Activated gamma-delta T cell treated with Interleukin-2 at 50 U/mL for 16 hours (primary cell): ENCODE measurements at places on chromosomes 3 and 15.

- DNase-seq, result no peak
Measured at GRCh38 chr3:16290827-16291196, 25.8 kb downstream of the OXNAD1 start.

GRCh38 chr3:152266221-152266995, 2.3 kb upstream of the MBNL1 start:
- no peak for DNase-seq

GRCh38 chr3:160132226-160132625, 93.0 kb upstream of the C3orf80 start:
- no peak for DNase-seq

DNA sequence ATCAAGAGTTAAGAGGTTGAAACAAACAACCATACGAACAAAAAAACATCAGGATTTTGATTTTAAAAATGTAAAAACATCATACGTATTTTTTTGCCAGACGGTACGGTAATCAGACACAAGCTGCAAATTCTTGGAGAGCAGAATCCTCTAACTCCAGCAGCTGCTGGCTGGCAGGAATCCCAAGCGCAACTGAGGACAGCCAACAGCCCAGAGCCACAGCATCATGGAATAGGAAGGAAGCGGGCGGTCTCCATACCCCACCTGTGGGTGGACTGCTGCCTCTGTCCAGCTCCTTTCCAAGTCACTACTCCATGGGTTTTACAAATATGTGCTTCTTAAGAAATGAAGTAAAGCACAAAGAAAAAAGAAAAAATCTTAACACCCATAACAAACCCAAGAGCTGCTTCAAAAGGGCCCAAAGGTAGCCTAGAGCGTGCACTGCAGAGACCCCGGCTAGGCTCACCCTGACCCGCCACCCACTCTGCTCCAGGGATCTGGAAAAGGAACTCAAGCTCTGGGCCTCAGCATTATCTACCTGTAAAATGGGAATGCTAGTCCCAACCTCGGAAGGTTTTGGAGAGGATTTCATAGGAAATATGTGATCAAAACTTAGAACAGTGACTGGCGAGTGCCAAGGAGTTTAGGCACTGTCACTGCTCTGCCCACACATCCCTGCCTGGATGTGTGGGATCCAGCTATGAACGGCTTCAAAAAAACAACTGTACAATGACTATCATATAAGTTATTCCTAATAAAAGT, 33.4 kb downstream of the ZXDC start:
- no peak for DNase-seq

GRCh38 chr3:89806166-89806565, 698.7 kb downstream of the EPHA3 start:
- no peak for DNase-seq

DNA sequence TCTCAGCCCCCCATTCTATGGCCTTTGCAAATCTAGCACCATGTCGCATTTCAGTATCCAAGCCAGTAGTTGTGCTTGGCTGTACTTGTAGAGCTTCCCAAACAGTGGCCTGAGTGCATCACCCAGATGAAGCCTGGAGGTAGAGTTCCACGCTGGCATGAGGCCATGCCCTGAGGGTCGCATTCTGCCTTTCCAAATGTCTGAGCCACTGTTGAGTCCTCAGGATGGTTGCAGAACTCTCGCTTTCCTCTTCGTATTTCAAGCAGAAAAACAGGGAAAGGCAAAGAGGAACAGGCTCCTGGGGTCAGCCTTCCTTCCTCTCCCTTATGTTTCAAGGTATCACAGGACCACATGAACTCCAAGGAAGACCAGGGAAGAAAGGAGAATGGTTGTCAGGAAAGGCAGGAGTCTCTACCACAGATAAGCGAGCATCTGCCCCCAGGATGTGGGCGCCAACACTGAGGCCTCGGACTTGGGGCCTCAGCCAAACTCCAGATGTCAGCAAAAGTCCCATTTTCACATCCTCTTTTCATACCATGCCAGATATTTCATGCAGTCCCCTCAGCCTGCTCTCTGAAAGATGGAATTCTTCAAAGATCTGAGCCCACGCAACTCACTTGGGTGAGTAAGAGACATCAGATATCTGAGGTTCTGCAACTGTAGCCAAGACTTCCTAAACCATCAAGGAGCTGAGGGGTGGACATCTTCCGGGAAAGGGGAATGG, 19.4 kb upstream of the PRR20G start:
- DNase-seq, result no peak

GRCh38 chr3:184712248-184713039, 580 bp upstream of the MAGEF1 start:
- DNase-seq, result no peak
